ENCODE measurements at places on chromosomes 11 and 22.

- H3K36me3 ChIP-seq = no peaks in the 10 kb centered on the region
- no peak for DNase-seq
- no peaks in the 10 kb centered on the region for H3K27me3 ChIP-seq
Measured at GRCh38 chr11:30504468-30504867, 81.7 kb downstream of the MPPED2 start.

- peaks cover 32% of the 10 kb centered on the region for H3K27me3 ChIP-seq
- peaks cover 3% of the 10 kb centered on the region for H3K4me1 ChIP-seq
- no peaks in the 10 kb centered on the region for H3K36me3 ChIP-seq
- no peak overlapping the region for H3K27ac ChIP-seq
- no peak overlapping the region for H3K4me3 ChIP-seq
- no peak for DNase-seq
Measured at GRCh38 chr11:69920345-69921127, 101.3 kb upstream of the FGF3 start.

DNA sequence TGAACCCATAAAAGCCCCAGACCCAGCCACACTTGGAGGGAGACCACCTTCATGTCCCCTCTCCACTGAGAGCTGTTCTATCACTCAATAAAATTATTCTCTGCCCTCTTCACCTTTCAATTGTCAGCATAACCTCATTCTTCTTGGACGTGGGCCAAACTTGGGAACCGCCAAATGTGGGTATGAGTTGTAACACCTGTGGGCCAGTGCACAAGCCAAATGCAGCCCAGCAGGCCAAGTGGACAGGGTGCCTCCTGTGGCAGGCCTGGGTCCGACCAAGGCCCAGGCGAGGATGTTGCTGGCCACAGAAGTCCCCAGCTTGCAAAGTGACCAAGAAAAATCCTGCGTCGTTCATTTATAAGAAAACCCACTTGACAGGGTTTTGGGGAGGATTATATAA lies 621.2 kb downstream of the METTL15 start:
- no peaks in the 10 kb centered on the region for H3K4me1 ChIP-seq
- peaks cover 4% of the 10 kb centered on the region for H3K27me3 ChIP-seq
- no peak for DNase-seq

DNA sequence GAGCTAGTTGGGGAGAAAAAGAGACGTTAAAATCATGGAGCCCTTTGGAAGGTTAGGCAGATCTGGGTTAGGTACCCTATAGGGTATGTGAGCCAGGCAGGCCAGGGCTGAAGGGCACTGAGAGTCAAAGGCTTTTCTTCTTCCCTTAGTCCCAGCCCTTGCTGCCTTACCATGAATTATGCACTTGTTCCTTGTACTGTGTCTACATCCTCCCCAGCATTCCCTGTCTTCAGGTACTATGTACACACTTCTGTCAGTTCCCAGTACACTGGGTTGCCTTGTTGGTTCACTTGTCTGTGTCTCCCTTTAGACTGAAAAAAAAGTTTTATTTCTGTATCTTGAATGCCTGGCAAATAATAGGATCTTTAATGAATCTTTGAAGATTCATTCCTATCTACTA lies 16.9 kb downstream of the RNF185 start:
- no peak for DNase-seq
- H3K27ac ChIP-seq = no peak overlapping the region
- peaks cover 14% of the 10 kb centered on the region for H3K36me3 ChIP-seq
- no peak overlapping the region for H3K4me3 ChIP-seq
- H3K27me3 ChIP-seq = no peaks in the 10 kb centered on the region
